Activated CD8-positive, alpha-beta T cell treated with anti-CD3 and anti-CD28 coated beads, Interleukin-2, amount 10 ng/mL, durations not matched to agents 7 days and 5 days (primary cell): ENCODE measurements at places on chromosomes 1 and 21. TPM values are rescaled to one million over a fixed set of nuclear protein-coding genes. Genes with fewer than 3 reads are reported as not detected.

Gene MYOG
- total RNA-seq, result not detected

Gene PHF13
- total RNA-seq, result 11.8 TPM

Gene LCE3D
- not detected for total RNA-seq

Gene RHOU
- 9.5 TPM for total RNA-seq

- H3K4me3 ChIP-seq, result no peak overlapping the region
- H3K27me3 ChIP-seq, result no peaks in the 10 kb centered on the region
- no peaks in the 10 kb centered on the region for H3K4me1 ChIP-seq
Measured at GRCh38 chr1:3014443-3015268, 6.6 kb upstream of the ACTRT2 start.

- H3K4me3 ChIP-seq, result no peak overlapping the region
- H3K27me3 ChIP-seq, result no peaks in the 10 kb centered on the region
- peaks cover 21% of the 10 kb centered on the region for H3K4me1 ChIP-seq
- peak; percentile 74 for DNase-seq
- H3K27ac ChIP-seq, result no peak overlapping the region
- peaks cover 11% of the 10 kb centered on the region for H3K36me3 ChIP-seq
Measured at GRCh38 chr1:179079113-179079761, 2.6 kb upstream of the TOR3A start.

- peaks cover 7% of the 10 kb centered on the region for H3K36me3 ChIP-seq
- no peak for DNase-seq
- H3K27me3 ChIP-seq, result no peaks in the 10 kb centered on the region
- peaks cover 21% of the 10 kb centered on the region for H3K4me1 ChIP-seq
Measured at GRCh38 chr21:43318841-43319781, 107.8 kb downstream of the SIK1 start.

DNA sequence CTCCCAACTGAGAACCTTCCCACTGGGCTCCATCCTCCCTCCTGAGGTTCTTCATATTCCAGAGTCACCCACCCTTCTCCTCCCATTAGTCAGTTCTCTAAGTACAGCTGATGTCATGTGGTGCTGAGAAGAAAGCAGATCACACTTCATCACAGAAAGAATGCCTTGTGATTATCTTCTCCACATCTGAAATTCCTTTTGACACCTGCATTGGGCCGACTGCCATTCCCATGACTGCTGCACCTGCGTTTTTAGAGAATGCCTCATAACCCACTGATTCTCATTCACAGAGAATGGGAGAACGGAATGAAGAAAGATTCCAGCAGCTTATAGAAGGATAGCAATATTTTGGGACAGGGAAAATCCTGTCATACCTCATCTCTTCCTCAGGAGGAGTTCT, 14.3 kb downstream of the LEPR start:
- H3K36me3 ChIP-seq, result peaks cover 11% of the 10 kb centered on the region
- no peak for DNase-seq
- H3K4me3 ChIP-seq, result no peak overlapping the region
- no peak overlapping the region for H3K27ac ChIP-seq
- H3K27me3 ChIP-seq, result no peaks in the 10 kb centered on the region
